ENCODE measurements at places on chromosomes 2 and 18. TPM values are rescaled to one million over a fixed set of nuclear protein-coding genes. Genes with fewer than 3 reads are reported as not detected.

DNA sequence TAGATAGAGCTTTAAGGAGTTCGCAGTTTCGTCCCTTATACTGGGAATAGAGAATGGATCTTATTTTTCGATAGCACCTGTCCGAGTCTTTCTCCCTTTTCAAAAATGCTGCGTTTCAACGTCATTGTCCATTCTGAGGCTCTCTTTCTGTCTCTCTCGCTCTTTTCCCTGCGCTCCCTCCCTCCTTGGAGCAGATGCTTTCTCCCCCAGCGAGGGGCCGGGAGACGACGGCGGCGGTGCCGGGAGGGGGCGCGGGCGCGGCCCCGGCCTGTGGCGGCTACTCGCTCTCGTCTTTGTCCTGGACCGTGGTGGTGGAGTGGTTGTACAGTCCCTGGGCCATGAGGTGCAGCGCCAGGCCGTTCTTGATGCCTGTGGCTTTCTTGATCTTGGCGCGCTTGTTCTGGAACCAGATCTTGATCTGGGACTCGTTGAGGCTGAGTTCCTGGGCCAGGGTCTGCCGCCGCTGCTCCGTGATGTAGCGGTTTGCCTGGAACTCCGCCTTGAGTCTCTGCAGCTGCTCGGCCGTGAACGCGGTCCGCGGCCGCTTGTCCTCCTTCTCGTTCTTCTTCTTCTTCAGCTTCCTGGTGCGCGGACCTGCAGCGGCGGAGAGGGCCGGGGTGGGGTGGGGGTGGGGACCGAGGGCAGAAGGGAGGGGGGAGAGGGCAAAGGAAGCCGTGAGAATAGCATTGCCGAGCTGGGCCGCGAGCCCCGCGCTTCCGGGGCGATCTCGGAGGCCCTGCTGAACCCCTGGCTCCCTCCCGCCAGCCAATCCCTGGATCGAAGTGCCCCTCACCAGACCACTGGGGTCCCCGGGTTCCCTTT is 4.6 kb downstream of the EN1 start:
- H3K27me3 ChIP-seq = peaks cover 68% of the 10 kb centered on the region
- peaks cover 4% of the 10 kb centered on the region for H3K4me1 ChIP-seq
- H3K4me3 ChIP-seq = peak overlapping the region; percentile 60
- no peak overlapping the region for H3K27ac ChIP-seq

DNA sequence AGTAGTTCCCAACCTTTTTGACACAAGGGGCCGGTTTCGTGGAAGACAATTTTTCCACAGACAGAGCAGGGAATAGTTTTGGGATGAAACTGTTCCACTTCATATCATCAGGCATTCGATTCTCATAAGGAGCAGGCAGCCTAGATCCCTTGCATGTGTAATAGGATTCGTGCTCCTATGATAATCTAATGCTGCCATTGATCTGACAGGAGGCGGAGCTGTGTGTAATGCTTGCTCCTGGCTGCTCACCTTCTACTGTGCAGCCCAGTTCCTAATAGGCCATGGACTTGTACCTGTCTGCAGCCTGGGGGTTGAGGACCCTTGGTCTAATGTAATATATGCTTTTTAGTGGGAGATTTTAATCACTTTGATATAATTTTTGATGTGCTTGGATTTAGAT is 188.7 kb upstream of the KLHL14 start:
- no peaks in the 10 kb centered on the region for H3K4me1 ChIP-seq
- H3K27ac ChIP-seq = no peak overlapping the region
- H3K36me3 ChIP-seq = no peaks in the 10 kb centered on the region
- no peaks in the 10 kb centered on the region for H3K27me3 ChIP-seq
- no peak for ATAC-seq

GRCh38 chr2:192194265-192194865 is 368 bp downstream of the TMEFF2 start:
- H3K4me1 ChIP-seq = peaks cover 16% of the 10 kb centered on the region
- H3K27me3 ChIP-seq = peaks cover 58% of the 10 kb centered on the region
- peak overlapping the region; percentile 72 for H3K4me3 ChIP-seq
- H3K36me3 ChIP-seq = no peaks in the 10 kb centered on the region

DNA sequence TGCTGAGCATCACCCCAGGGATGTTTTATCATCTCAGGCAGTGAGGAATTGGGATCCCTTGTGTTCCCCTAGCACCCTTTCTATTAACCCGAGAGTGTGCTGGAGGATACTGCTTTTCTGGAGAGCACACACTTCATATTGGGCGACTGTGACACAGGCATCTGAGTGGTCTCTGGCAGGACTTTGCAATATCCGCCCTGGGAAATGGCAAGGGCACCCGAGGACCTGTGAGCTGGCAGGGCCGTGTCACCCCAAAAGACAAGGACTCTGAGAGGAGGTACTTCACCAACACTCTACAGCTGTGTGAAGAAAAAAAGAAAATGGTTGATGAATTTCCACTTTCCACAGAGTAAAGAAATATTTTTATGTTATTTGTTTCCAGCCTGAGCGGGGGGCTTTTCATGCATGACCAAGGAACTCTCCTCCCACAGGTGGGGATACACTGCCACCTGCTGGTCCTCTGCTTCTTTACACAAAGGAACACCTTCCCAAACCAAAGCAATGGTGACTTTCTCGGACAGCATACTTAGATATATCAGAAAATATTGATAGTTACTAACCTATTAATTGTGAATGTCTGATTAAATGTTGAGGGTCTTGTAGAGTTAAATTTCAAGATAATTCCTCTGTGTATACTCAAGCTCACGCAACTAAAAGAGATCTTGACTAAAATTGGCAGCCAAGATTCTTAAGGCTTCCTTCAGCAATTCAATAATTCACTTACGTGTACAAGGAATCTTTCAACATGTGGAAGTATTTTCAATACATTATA is 45.9 kb upstream of the REG3G start:
- no peak overlapping the region for H3K4me3 ChIP-seq
- H3K4me1 ChIP-seq = no peaks in the 10 kb centered on the region
- no peaks in the 10 kb centered on the region for H3K36me3 ChIP-seq
- no peaks in the 10 kb centered on the region for H3K27me3 ChIP-seq
- no peak overlapping the region for H3K27ac ChIP-seq
- ATAC-seq = no peak

- peaks cover 8% of the 10 kb centered on the region for H3K27me3 ChIP-seq
- no peak overlapping the region for H3K27ac ChIP-seq
- no peak overlapping the region for H3K4me3 ChIP-seq
- no peaks in the 10 kb centered on the region for H3K36me3 ChIP-seq
- no peak for ATAC-seq
Measured at GRCh38 chr2:71922091-71922490, 225.6 kb downstream of the CYP26B1 start.

- H3K27me3 ChIP-seq = no peaks in the 10 kb centered on the region
- no peaks in the 10 kb centered on the region for H3K36me3 ChIP-seq
- no peak overlapping the region for H3K4me3 ChIP-seq
- no peaks in the 10 kb centered on the region for H3K4me1 ChIP-seq
- no peak for ATAC-seq
Measured at GRCh38 chr18:29078273-29078672, 901.3 kb upstream of the CDH2 start.

GRCh38 chr2:17104454-17104853 is 413.8 kb downstream of the RAD51AP2 start:
- no peaks in the 10 kb centered on the region for H3K27me3 ChIP-seq
- H3K4me1 ChIP-seq = no peaks in the 10 kb centered on the region
- no peak for ATAC-seq
- no peak overlapping the region for H3K27ac ChIP-seq
- no peaks in the 10 kb centered on the region for H3K36me3 ChIP-seq
- no peak overlapping the region for H3K4me3 ChIP-seq

DNA sequence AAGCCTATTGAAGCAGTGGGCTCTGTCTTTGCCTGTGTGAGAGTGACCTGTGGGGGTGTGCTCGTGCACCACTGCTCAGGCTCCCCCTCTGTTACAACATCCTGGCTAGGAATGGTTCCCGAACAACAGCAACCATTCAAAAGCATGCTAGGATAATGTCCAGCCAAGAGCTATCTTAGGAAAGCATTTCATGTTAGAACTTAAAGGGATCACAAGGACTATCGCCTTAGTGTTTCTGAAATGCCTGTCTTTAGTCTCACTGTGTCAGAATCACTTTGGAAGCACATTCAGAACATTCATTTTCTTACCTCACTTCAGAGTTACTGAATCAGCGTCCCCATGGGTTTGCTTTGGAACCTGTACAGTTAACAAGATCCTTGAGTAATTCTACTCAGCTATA is 134.9 kb upstream of the DSEL start:
- no peaks in the 10 kb centered on the region for H3K36me3 ChIP-seq
- peaks cover 8% of the 10 kb centered on the region for H3K27me3 ChIP-seq
- H3K4me3 ChIP-seq = no peak overlapping the region
- H3K4me1 ChIP-seq = no peaks in the 10 kb centered on the region
- no peak for ATAC-seq

ATAD2B gene
- total RNA-seq = 11.6 TPM

GRCh38 chr18:35362531-35362930 is 14.6 kb downstream of the ZNF396 start:
- ATAC-seq = no peak
- H3K4me1 ChIP-seq = no peaks in the 10 kb centered on the region
- H3K36me3 ChIP-seq = no peaks in the 10 kb centered on the region
- peaks cover 9% of the 10 kb centered on the region for H3K27me3 ChIP-seq
- H3K4me3 ChIP-seq = no peak overlapping the region

- no peaks in the 10 kb centered on the region for H3K36me3 ChIP-seq
- H3K4me3 ChIP-seq = no peak overlapping the region
- H3K27me3 ChIP-seq = peaks cover 21% of the 10 kb centered on the region
- no peaks in the 10 kb centered on the region for H3K4me1 ChIP-seq
- no peak for ATAC-seq
- H3K27ac ChIP-seq = no peak overlapping the region
Measured at GRCh38 chr18:77876319-77876865, 626.7 kb downstream of the GALR1 start.

SLC35F5 gene
- total RNA-seq = 23.8 TPM

CNGA3 gene
- not detected for total RNA-seq

DNA sequence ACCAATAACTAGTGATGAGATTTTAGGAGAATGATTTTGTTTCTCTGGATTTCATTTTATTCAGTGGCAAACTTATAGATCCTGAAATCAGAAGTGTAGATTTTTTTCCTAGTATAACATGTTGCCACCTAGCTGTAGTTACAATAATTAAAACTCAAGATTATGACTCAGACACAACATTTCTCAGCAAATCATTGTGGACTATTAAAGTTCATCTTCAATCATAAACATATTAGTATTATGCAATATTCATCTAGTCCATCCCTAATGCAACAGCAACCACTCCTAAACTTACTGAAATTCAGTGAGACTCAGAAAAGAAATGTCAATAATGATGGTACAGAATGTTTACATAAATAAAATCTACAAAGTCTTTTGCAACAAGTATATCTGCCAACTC is 51.3 kb downstream of the USP34 start:
- H3K4me3 ChIP-seq = no peak overlapping the region
- no peak for ATAC-seq
- H3K27me3 ChIP-seq = no peaks in the 10 kb centered on the region
- H3K27ac ChIP-seq = no peak overlapping the region

Measured in activated T-helper 17 cell treated with anti-CD3 and anti-CD28 coated beads, Interleukin-2, amount 50 U/mL, for 72 hours (primary cell).